Activated T-helper 1 cell treated with anti-CD3 and anti-CD28 coated beads, Interleukin-12 subunit alpha, Interleukin-12 subunit beta, Interleukin-2, Interleukin-4 antibody, amounts not matched to agents 30 ng/mL and 10 ng/mL and 1 ng/mL, durations not matched to agents 14 hours and 24 hours and 36 hours (primary cell): ENCODE measurements at places on chromosomes 7 and 10. TPM values are rescaled to one million over a fixed set of nuclear protein-coding genes. Genes with fewer than 3 reads are reported as not detected.
A peak's percentile ranks its signal among the peaks of the same experiment; 100 is the strongest.

GRCh38 chr10:14678637-14679036 lies 96.1 kb downstream of the FAM107B start:
- H3K4me3 ChIP-seq = no peak overlapping the region
- H3K36me3 ChIP-seq = peaks cover 7% of the 10 kb centered on the region
- no peak for DNase-seq
- peaks cover 13% of the 10 kb centered on the region for H3K4me1 ChIP-seq
- no peaks in the 10 kb centered on the region for H3K27me3 ChIP-seq
- no peak overlapping the region for H3K27ac ChIP-seq

- no peaks in the 10 kb centered on the region for H3K27me3 ChIP-seq
- no peaks in the 10 kb centered on the region for H3K36me3 ChIP-seq
- no peak for DNase-seq
- no peaks in the 10 kb centered on the region for H3K4me1 ChIP-seq
- no peak overlapping the region for H3K27ac ChIP-seq
- no peak overlapping the region for H3K4me3 ChIP-seq
These were observed 17.7 kb downstream of the CUX1 start for GRCh38 chr7:101835136-101835535.

DNA sequence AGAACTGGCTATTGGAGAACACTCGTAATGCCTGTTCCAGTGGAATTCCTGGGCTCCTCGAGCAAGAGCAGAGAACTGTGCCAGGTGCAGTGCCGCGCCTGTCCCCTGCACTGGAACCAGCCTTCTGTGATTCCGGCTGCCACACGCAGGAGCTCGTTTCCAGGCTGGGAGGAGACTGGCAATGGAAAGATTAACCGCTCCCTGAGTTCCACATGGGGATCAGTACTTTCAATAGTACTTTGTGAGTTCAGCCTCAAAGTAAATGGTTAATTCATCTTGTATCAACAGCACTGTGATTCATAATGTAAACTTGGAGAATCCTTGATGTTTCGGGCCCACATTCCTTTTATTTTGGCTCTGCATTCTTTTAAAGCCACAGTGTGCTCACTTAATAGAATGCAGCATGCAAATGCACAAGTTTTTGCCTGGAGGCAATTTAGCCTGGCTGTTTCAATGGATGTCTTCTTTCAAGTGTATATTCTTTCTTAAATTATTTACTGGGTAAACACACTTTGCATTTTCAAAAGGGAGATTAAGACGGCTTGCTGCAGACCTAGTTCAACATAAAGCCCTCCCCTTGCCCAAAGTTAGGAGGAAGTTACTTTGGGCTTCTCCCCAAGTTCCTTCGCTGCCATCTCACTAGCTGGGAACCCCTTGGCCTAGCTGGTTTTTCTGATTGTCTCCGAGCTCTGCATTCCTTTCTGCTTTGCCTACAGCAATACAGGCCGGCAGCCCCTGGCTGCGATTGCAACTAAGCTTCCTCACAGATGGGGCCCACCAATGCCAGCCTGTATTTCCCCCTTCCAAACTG lies 138.1 kb upstream of the TCF7L2 start:
- H3K36me3 ChIP-seq = peaks cover 2% of the 10 kb centered on the region
- no peaks in the 10 kb centered on the region for H3K27me3 ChIP-seq
- no peak overlapping the region for H3K4me3 ChIP-seq
- no peak overlapping the region for H3K27ac ChIP-seq
- H3K4me1 ChIP-seq = peaks cover 40% of the 10 kb centered on the region
- DNase-seq = no peak

- DNase-seq = no peak
- H3K36me3 ChIP-seq = no peaks in the 10 kb centered on the region
- no peak overlapping the region for H3K4me3 ChIP-seq
- H3K4me1 ChIP-seq = no peaks in the 10 kb centered on the region
- no peaks in the 10 kb centered on the region for H3K27me3 ChIP-seq
These were observed 648.0 kb upstream of the IGFBP3 start for GRCh38 chr7:46569133-46569465.

DNA sequence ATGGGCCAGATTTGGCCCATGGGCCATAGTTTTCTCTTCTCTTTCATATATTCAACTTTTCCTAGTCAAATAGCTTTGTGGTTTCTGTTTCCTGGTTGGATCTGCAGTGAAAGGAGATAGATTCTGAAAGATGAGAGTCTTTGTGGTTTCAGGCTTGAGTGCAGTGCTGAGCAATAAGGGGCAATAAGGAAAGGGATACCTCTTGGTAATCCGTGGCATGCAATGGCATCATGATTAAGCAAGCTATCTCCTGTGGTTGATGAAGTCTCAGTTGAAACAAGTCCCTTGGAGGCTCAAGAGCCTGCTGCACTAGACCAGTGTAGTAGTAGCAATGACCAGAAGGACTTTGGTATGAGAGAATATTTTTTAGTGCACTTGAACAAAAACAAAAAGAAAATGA lies 187.7 kb upstream of the CNTNAP2 start:
- no peak overlapping the region for H3K27ac ChIP-seq
- H3K27me3 ChIP-seq = no peaks in the 10 kb centered on the region
- no peaks in the 10 kb centered on the region for H3K36me3 ChIP-seq
- DNase-seq = no peak
- H3K4me3 ChIP-seq = no peak overlapping the region

- H3K27ac ChIP-seq = peak overlapping the region; percentile 66
- peaks cover 2% of the 10 kb centered on the region for H3K36me3 ChIP-seq
- H3K4me1 ChIP-seq = peaks cover 64% of the 10 kb centered on the region
- H3K4me3 ChIP-seq = peak overlapping the region; percentile 16
These were observed 112.1 kb downstream of the SGMS1 start for GRCh38 chr10:50511492-50512213.

- peak within 1 kb of the TSS; percentile 51 for H3K27ac ChIP-seq
- peak within 1 kb of the TSS; percentile 6 for H3K4me3 ChIP-seq
- DNase-seq = no peak
- H3K4me1 ChIP-seq = peaks cover 10% of the 10 kb centered on the region
- H3K36me3 ChIP-seq = no peaks in the 10 kb centered on the region
These were observed at the start of gene GFRA1 for GRCh38 chr10:116272440-116273283. Gene GFRA1 (minus strand): TSS chr10:116273206. CDS start chr10:116272029, 1,177 bp downstream.

GRCh38 chr7:15584575-15584974 lies 22.8 kb upstream of the AGMO start:
- no peaks in the 10 kb centered on the region for H3K27me3 ChIP-seq
- H3K36me3 ChIP-seq = no peaks in the 10 kb centered on the region
- no peaks in the 10 kb centered on the region for H3K4me1 ChIP-seq
- no peak overlapping the region for H3K27ac ChIP-seq

- peak within 1 kb of the TSS; percentile 53 for H3K4me3 ChIP-seq
- no peak within 1 kb of the TSS for H3K27ac ChIP-seq
- H3K27me3 ChIP-seq = no peaks in the 10 kb centered on the region
These were observed at the start of gene BHLHA15 for GRCh38 chr7:98211221-98211675. Gene BHLHA15 (plus strand): TSS chr7:98211439. CDS start chr7:98212310, 871 bp downstream.

- H3K27me3 ChIP-seq = peaks cover 2% of the 10 kb centered on the region
- no peak overlapping the region for H3K4me3 ChIP-seq
- no peaks in the 10 kb centered on the region for H3K36me3 ChIP-seq
- no peak overlapping the region for H3K27ac ChIP-seq
- H3K4me1 ChIP-seq = no peaks in the 10 kb centered on the region
These were observed 131.1 kb upstream of the MGMT start for GRCh38 chr10:129335942-129336341.

DNA sequence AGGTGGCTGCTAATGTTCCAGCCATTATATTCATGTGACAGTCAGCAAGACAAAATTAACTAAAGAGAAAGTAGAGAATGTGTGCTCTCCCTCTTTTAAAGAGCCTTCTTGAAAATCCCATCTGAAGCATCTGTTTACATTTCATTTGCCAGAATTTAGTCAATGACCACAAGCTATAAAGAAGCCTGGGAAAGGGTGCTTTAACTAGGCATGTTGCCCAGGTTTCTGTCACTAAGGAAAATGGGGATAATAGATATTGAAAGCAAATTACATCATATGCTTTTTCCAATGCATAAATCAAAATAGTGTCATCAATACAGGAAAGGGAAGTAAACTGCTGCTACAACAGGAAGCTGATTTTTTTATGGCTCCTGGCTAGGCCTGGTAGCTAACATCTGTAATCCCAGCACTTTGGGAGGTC lies 67.7 kb downstream of the ELAPOR2 start:
- H3K27me3 ChIP-seq = peaks cover 7% of the 10 kb centered on the region
- no peaks in the 10 kb centered on the region for H3K4me1 ChIP-seq
- no peak for DNase-seq
- no peak overlapping the region for H3K27ac ChIP-seq
- H3K4me3 ChIP-seq = no peak overlapping the region
- no peaks in the 10 kb centered on the region for H3K36me3 ChIP-seq

DNA sequence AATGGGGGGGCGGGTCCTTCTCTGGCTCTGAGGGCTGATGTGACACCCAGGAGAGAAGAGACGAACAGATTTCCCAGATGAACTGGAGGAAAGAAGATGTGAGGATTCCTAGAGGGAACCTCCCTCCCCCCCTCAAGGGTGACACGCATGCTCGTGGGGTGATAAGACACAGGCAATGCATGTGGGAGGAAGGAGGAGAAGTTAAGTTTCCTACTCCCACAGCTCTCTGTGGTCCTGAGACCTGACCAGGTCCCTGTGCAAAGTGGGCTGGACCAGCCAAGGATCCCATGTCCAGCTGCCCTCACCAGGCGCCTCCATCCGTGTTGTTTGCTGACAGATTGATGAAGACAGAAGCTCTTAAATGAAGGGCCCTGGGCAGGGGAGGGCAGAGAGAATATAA lies 112.6 kb downstream of the SH3PXD2A start:
- H3K4me3 ChIP-seq = no peak overlapping the region
- H3K4me1 ChIP-seq = peaks cover 45% of the 10 kb centered on the region
- DNase-seq = no peak
- H3K27ac ChIP-seq = peak overlapping the region; percentile 26
- no peaks in the 10 kb centered on the region for H3K27me3 ChIP-seq

GRCh38 chr7:12570168-12570533 lies 369 bp upstream of the SCIN start:
- no peak for DNase-seq
- no peaks in the 10 kb centered on the region for H3K36me3 ChIP-seq
- peaks cover 23% of the 10 kb centered on the region for H3K4me1 ChIP-seq

The MMD2 gene
- not detected in 2 replicates for total RNA-seq

The LEP gene
- not detected in 2 replicates for total RNA-seq

The ITIH2 gene
- not detected in 2 replicates for total RNA-seq

The EN2 gene
- total RNA-seq = not detected in 2 replicates

The FAM170B gene
- not detected in 2 replicates for total RNA-seq

The SEM1 gene
- total RNA-seq = 41.2 and 42.8 TPM in 2 replicates

The UCMA gene
- not detected in 2 replicates for total RNA-seq

The ST8SIA6 gene
- not detected in 2 replicates for total RNA-seq

The CCL26 gene
- not detected in 2 replicates for total RNA-seq
